Activated CD8-positive, alpha-beta T cell treated with anti-CD3 and anti-CD28 coated beads for 36 hours (primary cell): ENCODE measurements at places on chromosomes 7 and 10. TPM values are rescaled to one million over a fixed set of nuclear protein-coding genes. Genes with fewer than 3 reads are reported as not detected.

DNA sequence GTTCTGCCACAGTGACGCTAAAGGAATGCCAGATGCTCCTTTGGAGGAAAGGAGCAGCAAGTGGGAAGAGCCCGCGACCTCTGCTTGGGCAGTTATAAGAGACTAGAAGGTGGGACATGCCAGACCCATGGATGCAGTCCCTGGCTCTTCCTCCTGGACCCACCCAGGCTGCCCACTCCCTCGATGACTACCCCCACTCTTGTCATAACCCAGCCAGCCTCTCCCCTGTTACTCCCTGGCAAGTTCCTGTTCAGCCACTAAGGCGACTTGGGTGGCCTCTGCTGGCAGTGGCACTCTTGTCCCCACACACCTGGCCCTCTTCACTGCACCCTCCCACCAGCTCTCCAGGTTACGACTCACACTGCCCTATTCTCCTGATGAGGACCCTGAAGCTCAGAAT is 33.5 kb downstream of the COL13A1 start:
- H3K27me3 ChIP-seq, result peaks cover 7% of the 10 kb centered on the region
- H3K4me3 ChIP-seq, result no peak overlapping the region
- no peak for DNase-seq
- H3K36me3 ChIP-seq, result no peaks in the 10 kb centered on the region

- peaks cover 7% of the 10 kb centered on the region for H3K4me1 ChIP-seq
- peaks cover 5% of the 10 kb centered on the region for H3K27me3 ChIP-seq
- H3K27ac ChIP-seq, result no peak overlapping the region
- no peaks in the 10 kb centered on the region for H3K36me3 ChIP-seq
Measured at GRCh38 chr10:680146-680545, 9.3 kb downstream of the DIP2C start.

- no peak for DNase-seq
- H3K27ac ChIP-seq, result no peak overlapping the region
- peaks cover 7% of the 10 kb centered on the region for H3K4me1 ChIP-seq
- no peak overlapping the region for H3K4me3 ChIP-seq
Measured at GRCh38 chr7:75623390-75624133, 115.2 kb downstream of the HIP1 start.

DNA sequence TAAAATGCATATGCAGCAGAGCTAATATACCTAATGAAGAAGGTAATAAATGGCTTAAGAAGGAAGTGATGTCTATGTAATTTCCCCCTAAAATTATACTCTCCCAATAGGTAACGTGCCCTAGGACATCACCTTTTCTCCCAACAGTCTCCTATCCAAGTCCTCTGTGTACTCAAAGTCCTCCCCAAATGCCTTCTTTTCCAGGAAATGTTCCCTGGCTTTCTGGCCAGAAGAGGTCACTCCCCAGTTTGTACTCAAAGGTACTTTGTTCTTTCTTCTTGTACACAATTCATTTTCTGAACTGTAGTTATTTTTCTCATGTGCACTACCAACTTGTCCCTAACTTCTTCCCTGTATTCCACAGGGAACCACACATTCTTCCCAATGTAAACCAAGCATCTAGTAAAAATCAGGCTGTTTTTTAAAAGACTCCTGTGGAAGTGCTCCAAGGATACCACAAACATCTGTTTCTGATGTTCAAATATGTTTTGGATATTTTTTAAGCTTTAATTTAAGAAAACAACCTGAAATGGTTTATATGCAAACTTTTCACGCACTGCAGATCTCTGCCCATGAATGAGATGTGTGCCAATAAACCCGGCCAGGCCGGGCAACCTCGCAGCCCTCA is 262.3 kb upstream of the KLF14 start:
- peaks cover 28% of the 10 kb centered on the region for H3K36me3 ChIP-seq
- DNase-seq, result no peak
- H3K4me3 ChIP-seq, result peak overlapping the region; percentile 20
- H3K27ac ChIP-seq, result peak overlapping the region; percentile 85

DNA sequence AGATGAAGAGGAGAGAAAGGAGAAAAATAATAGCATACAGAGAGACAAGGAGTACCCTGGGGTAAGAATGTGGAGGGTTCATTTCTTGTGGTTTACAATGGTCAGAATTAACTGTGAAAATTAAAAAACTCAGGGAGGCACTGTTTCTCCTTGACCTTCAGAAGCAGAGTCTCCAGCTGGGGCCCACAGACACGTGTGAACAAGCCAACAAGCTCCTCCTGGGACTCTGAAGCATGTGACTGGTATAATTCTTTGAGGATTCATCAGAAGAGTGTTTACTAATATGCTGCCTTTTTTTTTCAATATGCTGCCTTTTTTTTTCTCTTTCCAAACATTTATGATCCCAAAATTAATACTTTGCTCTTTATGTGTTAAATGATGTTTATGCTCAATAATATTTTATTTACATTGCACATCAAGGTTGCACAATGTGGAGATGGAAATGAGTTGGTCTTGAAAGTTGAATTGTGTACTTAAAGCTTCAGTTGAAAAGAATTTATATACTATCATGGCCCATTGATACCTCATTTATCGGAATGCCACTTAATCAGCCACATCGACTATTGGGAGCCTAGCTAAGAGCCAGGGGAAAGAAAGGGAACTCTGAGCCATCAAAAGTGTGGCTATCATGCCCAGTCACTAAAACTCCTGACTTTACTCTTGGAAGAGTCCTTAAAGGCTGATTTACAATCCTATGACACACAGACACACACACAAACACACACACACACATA is 134.7 kb upstream of the RHOBTB1 start:
- no peaks in the 10 kb centered on the region for H3K36me3 ChIP-seq
- no peak overlapping the region for H3K4me3 ChIP-seq
- no peaks in the 10 kb centered on the region for H3K4me1 ChIP-seq
- H3K27ac ChIP-seq, result no peak overlapping the region
- H3K27me3 ChIP-seq, result no peaks in the 10 kb centered on the region

DNA sequence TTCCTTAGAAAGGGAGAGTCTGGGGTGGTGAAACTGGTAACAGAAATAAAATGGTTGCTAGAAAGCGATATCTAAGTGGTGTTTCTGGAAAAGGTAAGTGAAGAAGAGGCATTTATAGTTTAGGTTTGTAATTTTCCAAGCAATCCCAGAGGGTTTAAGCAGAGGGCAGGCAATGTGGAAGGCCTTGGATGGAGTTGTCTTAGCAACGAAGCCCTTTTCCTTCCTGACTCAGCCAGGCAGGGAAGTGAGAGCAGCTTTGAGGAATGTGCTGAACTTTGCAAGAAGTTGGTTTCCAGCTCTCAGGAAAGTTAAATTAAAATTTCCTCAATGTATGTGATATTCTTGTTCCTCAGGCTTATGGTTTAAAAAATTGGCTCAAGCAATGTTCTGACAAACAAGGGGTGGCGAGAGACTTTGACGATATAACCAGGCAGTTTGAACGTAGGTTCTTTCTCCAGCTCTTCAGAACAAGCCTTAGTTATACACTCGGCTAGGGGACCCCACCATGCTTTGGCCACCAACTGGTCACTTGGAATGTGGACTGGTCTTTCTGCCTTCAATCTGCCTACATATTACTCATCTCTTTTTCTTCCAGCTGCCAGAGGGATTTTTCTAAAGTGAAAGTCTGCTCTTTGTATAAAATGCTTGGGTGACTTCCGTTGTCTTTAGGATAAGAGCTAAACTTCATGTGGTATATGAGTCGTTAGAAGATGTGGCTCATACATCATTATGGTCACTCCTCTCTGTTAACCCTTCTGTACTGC is 66.9 kb upstream of the SLC25A13 start:
- no peak overlapping the region for H3K4me3 ChIP-seq
- H3K4me1 ChIP-seq, result no peaks in the 10 kb centered on the region
- no peak overlapping the region for H3K27ac ChIP-seq
- DNase-seq, result no peak
- no peaks in the 10 kb centered on the region for H3K36me3 ChIP-seq

DNA sequence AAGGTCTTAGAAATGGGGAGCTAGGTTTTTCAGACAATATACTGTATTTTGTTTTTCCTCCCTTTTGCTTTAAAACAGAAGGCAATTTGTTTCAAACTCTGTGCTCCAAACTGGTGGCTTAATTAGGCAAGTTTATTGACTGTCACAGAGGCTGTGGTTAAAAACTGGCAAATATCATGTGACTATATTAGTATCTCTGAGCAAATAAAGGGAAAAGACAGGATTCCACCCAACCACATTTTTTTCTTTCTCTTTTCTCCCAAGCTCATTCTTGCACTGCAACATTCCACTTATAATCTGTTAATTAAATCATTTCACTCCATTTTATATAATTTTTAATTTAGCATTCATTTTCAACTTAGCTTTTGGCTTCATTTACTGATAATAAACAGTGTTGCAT is 615.8 kb downstream of the AUTS2 start:
- no peaks in the 10 kb centered on the region for H3K36me3 ChIP-seq
- H3K4me3 ChIP-seq, result no peak overlapping the region
- peaks cover 8% of the 10 kb centered on the region for H3K4me1 ChIP-seq

- H3K4me1 ChIP-seq, result no peaks in the 10 kb centered on the region
- no peaks in the 10 kb centered on the region for H3K36me3 ChIP-seq
- no peak overlapping the region for H3K4me3 ChIP-seq
- H3K27ac ChIP-seq, result no peak overlapping the region
Measured at GRCh38 chr7:71021131-71021530, 110.8 kb upstream of the GALNT17 start.

GRCh38 chr10:27065084-27065483 is 35.2 kb downstream of the ANKRD26 start:
- no peak for DNase-seq
- H3K27ac ChIP-seq, result no peak overlapping the region
- no peak overlapping the region for H3K4me3 ChIP-seq
- H3K4me1 ChIP-seq, result peaks cover 4% of the 10 kb centered on the region
- H3K36me3 ChIP-seq, result peaks cover 26% of the 10 kb centered on the region

- no peak overlapping the region for H3K4me3 ChIP-seq
- H3K27ac ChIP-seq, result no peak overlapping the region
- no peaks in the 10 kb centered on the region for H3K27me3 ChIP-seq
- H3K4me1 ChIP-seq, result no peaks in the 10 kb centered on the region
Measured at GRCh38 chr7:34734771-34735170, 76.8 kb downstream of the NPSR1 start.

DNA sequence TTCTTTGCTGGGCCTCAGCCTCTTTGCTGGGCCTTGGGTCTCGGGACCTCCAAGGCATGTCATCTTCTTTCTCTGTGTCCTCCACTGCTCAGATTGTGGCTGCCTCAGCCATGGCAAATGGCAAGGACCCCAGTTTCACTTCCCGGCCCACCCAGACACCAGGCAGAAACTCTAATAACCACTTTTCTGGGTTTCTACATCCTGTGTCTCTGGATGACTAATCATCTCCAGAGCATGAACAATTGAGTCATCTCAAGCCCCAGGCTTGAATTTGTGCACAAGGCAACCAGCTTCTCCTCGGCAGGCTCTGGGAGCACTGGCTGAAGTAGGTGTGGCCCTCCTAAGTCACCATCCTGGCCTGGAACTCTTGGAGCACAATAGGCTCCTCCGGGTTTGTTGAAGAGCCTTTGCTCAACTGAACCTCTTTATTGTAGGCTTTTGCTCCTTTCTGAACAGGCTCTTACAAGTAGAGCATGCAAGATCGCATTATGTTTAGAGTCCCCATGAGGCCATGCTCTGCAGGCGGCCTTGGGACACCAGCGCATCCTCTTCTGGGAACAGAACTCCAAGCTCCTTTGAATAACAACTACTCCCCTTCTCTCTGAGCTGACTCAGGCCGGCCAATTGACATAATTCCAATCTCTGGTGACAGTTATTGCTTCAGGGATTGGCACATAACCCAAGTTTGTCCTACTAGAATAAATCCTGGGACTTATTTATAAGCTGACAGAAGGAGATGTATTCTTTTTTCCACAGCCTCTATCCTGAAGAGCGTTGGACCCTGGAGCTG is 218.1 kb downstream of the WDR11 start:
- no peak overlapping the region for H3K4me3 ChIP-seq
- H3K4me1 ChIP-seq, result no peaks in the 10 kb centered on the region
- no peak overlapping the region for H3K27ac ChIP-seq
- DNase-seq, result no peak
- no peaks in the 10 kb centered on the region for H3K36me3 ChIP-seq
- peaks cover 4% of the 10 kb centered on the region for H3K27me3 ChIP-seq

- H3K36me3 ChIP-seq, result no peaks in the 10 kb centered on the region
- H3K27ac ChIP-seq, result no peak overlapping the region
- DNase-seq, result peak; percentile 26
- peak overlapping the region; percentile 24 for H3K4me3 ChIP-seq
- H3K27me3 ChIP-seq, result peaks cover 28% of the 10 kb centered on the region
- H3K4me1 ChIP-seq, result peaks cover 7% of the 10 kb centered on the region
Measured at GRCh38 chr7:54664235-54665228, 94.5 kb downstream of the SEC61G start.

DNA sequence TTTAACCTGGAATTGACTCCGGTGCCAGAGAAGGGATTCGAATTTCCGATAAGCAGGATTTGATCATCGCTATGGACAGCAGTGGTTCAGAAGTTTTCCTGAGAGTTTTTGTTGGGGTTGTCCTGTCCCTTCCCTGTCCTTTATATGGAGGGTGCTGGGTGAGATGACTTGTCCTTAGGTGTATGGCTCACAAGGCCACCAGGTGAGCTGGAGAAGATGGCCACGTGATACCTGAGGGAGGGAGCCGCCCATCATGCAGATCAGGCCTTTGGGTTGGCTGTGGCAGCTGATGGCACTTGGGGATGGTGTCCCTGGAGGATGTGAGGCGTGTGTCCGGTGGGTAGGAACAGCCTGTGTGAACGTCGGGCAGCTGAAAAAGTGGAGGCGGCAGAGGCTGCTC is 187.7 kb downstream of the PTPN20 start:
- no peaks in the 10 kb centered on the region for H3K4me1 ChIP-seq
- no peak overlapping the region for H3K4me3 ChIP-seq
- no peaks in the 10 kb centered on the region for H3K27me3 ChIP-seq
- no peak for DNase-seq
- H3K36me3 ChIP-seq, result no peaks in the 10 kb centered on the region
- H3K27ac ChIP-seq, result no peak overlapping the region

- H3K4me1 ChIP-seq, result peaks cover 8% of the 10 kb centered on the region
- peak; percentile 5 for DNase-seq
- peak within 1 kb of the TSS; percentile 34 for H3K27ac ChIP-seq
- peak within 1 kb of the TSS; percentile 74 for H3K4me3 ChIP-seq
- H3K27me3 ChIP-seq, result peaks cover 38% of the 10 kb centered on the region
- no peaks in the 10 kb centered on the region for H3K36me3 ChIP-seq
Measured at GRCh38 chr10:115093286-115093775, at the start of gene ATRNL1. ATRNL1 (plus strand) TSS chr10:115093365; CDS start chr10:115093751, 386 bp downstream.

- DNase-seq, result no peak
- peak overlapping the region; percentile 36 for H3K27ac ChIP-seq
- peak overlapping the region; percentile 8 for H3K4me3 ChIP-seq
- peaks cover 11% of the 10 kb centered on the region for H3K36me3 ChIP-seq
- H3K27me3 ChIP-seq, result no peaks in the 10 kb centered on the region
Measured at GRCh38 chr10:110916554-110917346, 2.2 kb downstream of the BBIP1 start.

The ANKRD26 gene
- 8.3 TPM for total RNA-seq

The HOXA9 gene
- not detected for total RNA-seq

The LSM5 gene
- 122 TPM for total RNA-seq

The TCAF2 gene
- total RNA-seq, result 37.2 TPM

The EPO gene
- not detected for total RNA-seq

The CD36 gene
- not detected for total RNA-seq

The SAP25 gene
- 12.8 TPM for total RNA-seq

The GJD4 gene
- total RNA-seq, result not detected
